ENCODE measurements at places on chromosomes 2 and 18. TPM values are rescaled to one million over a fixed set of nuclear protein-coding genes. Genes with fewer than 3 reads are reported as not detected.

CNNM3 gene
- polyA plus RNA-seq: 32.6 TPM

DARS1 gene
- polyA plus RNA-seq: 145 TPM

ZAP70 gene
- polyA plus RNA-seq: 1.7 TPM

ALK gene
- 0.09 TPM for polyA plus RNA-seq

SUMO1 gene
- 155 TPM for polyA plus RNA-seq

UGT1A5 gene
- not detected for polyA plus RNA-seq

RPRM gene
- polyA plus RNA-seq: 1.4 TPM

RAB3GAP1 gene
- 63.1 TPM for polyA plus RNA-seq

CLEC4F gene
- 0.07 TPM for polyA plus RNA-seq

AMER3 gene
- not detected for polyA plus RNA-seq

NOSTRIN gene
- polyA plus RNA-seq: 45.3 TPM

DRC1 gene
- polyA plus RNA-seq: 7.9 TPM

LOXL3 gene
- 10.7 TPM for polyA plus RNA-seq

SGPP2 gene
- 5.4 TPM for polyA plus RNA-seq

MAB21L4 gene
- polyA plus RNA-seq: 1.3 TPM

PRSS56 gene
- not detected for polyA plus RNA-seq

DSG3 gene
- not detected for polyA plus RNA-seq

TMEM17 gene
- 3.6 TPM for polyA plus RNA-seq

REG3G gene
- not detected for polyA plus RNA-seq

CYTIP gene
- 1.5 TPM for polyA plus RNA-seq

AKAIN1 gene
- polyA plus RNA-seq: not detected

CCDC121 gene
- polyA plus RNA-seq: 12.1 TPM

CRACDL gene
- 4.6 TPM for polyA plus RNA-seq

KIF1A gene
- polyA plus RNA-seq: 2.3 TPM

CRYBA2 gene
- polyA plus RNA-seq: not detected

RESP18 gene
- polyA plus RNA-seq: not detected

TYW5 gene
- polyA plus RNA-seq: 16.4 TPM

DLGAP1 gene
- 1.6 TPM for polyA plus RNA-seq

C2orf15 gene
- polyA plus RNA-seq: 7.4 TPM

LDAH gene
- polyA plus RNA-seq: 22.6 TPM

PAPOLG gene
- 25.3 TPM for polyA plus RNA-seq

SLC30A3 gene
- polyA plus RNA-seq: 0.26 TPM

KYNU gene
- 0.74 TPM for polyA plus RNA-seq

TSPYL6 gene
- 0.07 TPM for polyA plus RNA-seq

TRABD2A gene
- 23.5 TPM for polyA plus RNA-seq

GALNT14 gene
- polyA plus RNA-seq: 8.3 TPM

RPL37A gene
- polyA plus RNA-seq: 2,898 TPM

SNED1 gene
- polyA plus RNA-seq: 53.1 TPM

All from left lung (tissue), 14 donors.